Ecto neural progenitor cell (in vitro differentiated cells): ENCODE measurements at places on chromosomes 7 and 10.

- no peak for DNase-seq
Observed at GRCh38 chr7:2016021-2016631, 216.6 kb downstream of the MAD1L1 start.

- no peak for DNase-seq
Observed at GRCh38 chr10:32600317-32600716, 154.4 kb downstream of the CCDC7 start.

DNA sequence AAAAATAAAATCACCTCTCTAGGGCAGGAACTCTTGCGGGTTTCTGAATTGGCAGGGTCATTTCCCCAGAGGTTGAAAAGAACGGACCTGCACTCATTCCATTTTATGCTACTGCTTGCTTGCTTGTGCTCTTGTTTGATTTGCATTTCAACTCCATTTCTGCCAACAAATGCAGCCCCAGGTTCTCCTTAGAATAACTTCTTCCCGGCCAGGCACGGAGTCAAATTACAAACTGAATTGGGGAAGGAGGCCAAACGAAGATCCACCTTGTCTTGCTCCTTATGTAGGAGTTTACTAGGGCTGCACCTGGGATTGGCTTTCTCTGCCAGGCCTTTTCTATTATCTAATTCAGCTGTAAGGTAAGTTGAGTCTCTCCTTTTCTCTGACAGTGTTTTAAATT is 79.6 kb downstream of the HGF start:
- DNase-seq, result no peak

DNA sequence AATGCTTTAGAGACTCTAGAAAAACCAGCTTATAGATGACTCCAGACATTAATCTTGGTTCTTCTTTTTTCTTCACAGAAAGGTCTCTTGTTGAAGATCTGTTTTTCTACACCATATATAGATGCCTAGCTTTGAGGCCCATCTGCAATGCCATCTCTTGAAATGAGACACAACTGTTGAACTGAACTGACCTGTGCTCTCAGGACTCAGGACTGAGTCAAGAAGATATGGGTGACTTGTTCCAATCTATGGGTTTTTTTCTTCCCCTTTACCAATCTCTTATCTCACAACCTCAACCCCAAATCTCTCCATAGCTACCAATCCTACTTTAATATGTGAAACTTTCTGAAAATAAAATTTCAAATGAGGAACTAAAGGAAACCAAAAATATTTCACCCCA is 194.7 kb downstream of the SNX13 start:
- DNase-seq, result no peak

GRCh38 chr10:113550365-113550764 is 2.5 kb upstream of the HABP2 start:
- DNase-seq, result no peak
